Left ventricle myocardium inferior (tissue), 1 donor: ENCODE measurements at places on chromosomes 13 and 19. TPM values are rescaled to one million over a fixed set of nuclear protein-coding genes. Genes with fewer than 3 reads are reported as not detected.
A peak's percentile ranks its signal among the peaks of the same experiment; 100 is the strongest.

Gene PLIN5
- 73.5 TPM for total RNA-seq

Gene FCGBP
- total RNA-seq: 4.1 TPM

Gene WTIP
- 19.5 TPM for total RNA-seq

Gene ZNF506
- 10.0 TPM for total RNA-seq

Gene KLK2
- not detected for total RNA-seq

Gene ZNF730
- 0.22 TPM for total RNA-seq

Gene CDX2
- total RNA-seq: not detected

Gene LTBP4
- total RNA-seq: 260 TPM

Gene ZNF492
- 0.08 TPM for total RNA-seq

Gene RNF225
- not detected for total RNA-seq

DNA sequence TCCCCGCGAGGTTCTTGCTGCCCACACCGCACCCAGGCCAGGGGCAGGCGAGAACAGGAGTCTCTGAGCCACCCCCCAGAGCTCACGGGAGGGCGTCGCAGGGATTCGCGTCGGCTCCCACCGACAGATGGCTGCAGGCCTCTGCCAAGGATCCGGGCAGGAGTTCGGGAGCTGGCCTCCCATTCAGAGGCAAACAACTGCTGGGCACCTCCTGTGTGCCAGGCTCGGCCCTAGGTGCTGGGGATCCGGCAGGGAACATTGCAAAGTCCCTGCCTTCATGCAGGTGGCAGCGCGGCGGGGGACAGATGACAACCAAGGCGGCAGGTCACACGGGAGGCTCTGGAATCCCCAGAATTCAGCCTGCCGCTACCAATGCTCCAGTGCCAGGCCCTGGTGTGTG lies 25.3 kb downstream of the LRRC4B start:
- no peak for DNase-seq

DNA sequence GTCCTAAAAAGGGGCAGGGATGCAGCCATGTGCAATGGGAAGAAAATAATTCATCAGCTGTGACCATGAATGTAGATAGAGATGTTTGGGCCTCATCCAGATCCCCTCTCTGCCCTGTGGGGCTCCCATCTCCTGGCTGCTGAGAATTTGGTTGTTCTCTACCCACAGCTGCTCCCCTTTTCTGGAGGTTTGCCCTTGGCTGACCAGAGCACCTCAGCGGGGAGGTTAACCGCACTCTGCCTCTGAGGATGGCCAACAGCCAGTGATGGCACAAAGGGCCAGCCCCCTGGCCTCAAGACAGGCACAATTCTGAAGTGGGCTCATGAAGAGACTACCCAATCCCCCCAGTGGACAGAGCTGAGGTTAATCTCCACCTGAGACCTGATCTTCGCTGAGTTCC lies 61.5 kb upstream of the SERP2 start:
- DNase-seq: no peak

GRCh38 chr13:112635323-112635722 lies 47.4 kb upstream of the TUBGCP3 start:
- DNase-seq: no peak

DNA sequence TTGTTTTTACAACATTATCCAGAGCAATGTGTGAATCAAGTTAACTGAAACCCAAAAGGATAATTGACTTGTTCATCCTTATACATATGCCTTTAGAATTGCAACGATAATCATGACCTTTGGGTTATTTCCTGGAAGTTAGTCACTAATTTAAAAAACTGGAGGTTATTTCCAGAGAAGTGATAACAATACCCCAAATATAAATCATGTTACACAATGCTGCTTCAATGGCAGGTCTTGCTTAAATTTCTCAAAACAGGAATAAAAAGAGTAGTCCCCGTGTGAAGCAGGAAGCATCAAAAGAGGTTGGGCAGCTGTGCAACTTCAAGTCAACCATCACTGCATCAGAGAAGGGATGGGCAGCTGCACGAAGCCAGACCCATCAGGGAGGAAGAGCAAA lies 134.4 kb downstream of the EFNB2 start:
- no peak for DNase-seq

DNA sequence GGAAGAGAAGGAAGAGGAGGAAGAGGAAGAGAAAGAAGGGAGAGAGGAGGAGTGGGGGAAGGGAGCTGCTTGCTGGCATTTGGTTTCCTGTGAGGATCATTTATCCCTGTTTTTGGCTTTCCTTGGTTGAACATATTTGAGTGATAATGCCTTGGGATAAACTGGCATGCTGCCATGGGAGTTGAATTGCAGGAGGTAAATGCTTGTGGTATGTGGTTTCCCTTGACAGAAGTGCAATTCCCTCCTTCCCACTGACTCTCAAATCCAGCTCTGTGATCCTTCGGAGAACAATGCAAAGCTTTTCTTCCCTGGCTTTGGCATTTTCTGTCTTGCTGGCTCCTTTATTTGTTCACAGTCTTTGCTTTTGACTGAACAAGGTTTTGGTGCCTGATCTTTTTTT lies 27.2 kb upstream of the CBY2 start:
- no peak for DNase-seq

DNA sequence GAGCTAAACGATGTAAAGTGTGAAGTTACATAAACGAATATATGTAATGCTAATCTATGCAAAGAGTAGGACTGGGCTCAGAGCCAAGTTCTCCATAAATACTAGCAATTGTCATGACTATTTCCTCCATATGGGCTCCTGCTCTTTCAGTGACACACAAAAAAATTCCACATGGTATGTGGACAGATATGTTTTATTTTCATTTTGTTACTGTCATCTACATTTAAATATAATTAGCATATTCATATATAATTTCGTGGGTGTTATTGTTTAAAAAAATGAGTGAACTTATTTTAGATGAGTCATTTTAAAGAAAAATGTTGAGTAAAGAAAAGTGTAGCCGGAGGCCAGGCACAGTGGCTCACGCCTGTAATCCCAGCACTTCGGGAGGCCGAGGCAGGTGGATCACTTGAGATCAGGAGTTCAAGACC lies 5.0 kb upstream of the IGSF23 start:
- no peak for DNase-seq

DNA sequence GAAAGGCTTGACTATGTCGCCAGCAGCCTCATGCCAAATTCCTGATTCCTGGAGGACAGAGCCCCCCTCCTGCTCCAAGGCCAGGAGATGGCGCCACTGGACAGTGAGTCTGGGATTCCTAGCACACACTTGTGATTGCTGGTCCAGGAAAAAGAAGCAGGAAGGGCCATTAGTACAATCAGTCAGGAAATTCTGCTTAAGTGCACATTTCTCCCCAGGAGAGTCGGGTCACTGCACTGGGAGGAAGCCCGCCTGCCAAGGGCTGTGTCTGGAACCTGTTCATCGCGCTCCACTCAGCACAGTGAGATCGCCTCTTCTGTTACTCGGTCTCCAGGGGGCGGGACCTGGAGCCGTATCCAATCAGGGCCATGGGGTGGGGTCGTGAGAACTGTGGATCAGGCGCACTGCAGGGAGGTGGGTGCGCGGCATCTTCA lies 65.1 kb downstream of the ZNF823 start:
- DNase-seq: peak; percentile 66

GRCh38 chr19:49533551-49534488 lies 6.0 kb downstream of the RCN3 start:
- peak; percentile 81 for DNase-seq

- DNase-seq: no peak
Measured at GRCh38 chr19:15837221-15837731, 21.8 kb upstream of the OR10H1 start.

DNA sequence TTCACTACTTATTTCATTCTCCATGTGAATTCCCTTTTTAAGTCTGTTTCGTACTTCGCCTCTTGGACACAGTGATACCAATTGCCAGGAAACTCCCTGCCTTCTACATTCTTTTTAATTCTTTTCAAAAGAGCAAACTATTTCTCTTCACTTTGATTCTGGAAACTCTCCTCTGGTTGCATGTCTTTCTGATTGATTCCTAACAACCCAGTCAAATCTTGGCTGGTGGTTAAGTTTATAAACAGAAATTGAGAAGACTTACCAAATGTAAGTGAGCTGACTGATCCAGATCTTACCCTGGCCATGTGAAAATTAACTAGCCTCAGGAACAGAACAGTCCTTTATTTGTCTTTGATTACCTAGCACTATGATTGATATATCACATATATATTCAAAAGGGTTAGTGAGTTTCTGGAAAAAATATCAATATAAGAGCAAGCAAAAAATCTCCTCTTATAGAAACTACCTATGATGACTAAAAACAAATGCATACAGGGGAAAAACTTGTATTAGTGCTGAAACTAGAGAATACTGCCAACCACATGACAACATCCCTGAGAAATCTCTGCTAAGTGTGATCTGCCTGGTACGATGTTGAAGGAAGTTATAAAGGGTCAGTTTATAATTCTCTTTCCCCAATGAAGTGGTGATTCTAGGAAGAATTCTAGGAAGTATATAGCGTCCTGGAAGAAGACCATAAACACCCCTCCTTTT lies 152.6 kb upstream of the HTR2A start:
- DNase-seq: no peak

- no peak for DNase-seq
Measured at GRCh38 chr13:50864492-50864891, 21.0 kb upstream of the DLEU7 start.

- no peak for DNase-seq
Measured at GRCh38 chr19:7759156-7759555, 3.9 kb upstream of the CLEC4M start.

DNA sequence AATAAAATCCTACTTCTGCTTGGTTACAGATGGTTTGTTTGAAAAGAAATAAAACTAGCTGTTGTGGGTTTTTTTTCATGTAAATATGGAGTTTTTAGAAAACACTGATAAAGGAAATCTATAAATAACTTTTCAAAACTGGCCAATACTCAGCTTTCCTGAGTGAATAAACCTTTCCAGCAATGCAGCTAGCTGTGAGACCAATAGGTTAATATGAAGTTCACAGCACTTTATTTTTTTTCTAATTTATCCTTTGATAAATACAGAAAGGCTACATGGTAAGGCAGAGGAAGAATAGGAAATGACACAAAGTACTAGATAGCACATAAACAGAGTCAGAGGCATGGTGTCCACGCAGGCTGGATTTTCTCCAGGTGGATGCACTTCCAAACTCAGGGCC lies 154.0 kb downstream of the COG6 start:
- no peak for DNase-seq

- DNase-seq: no peak
Measured at GRCh38 chr19:30745476-30745985, 373.3 kb downstream of the ZNF536 start.

GRCh38 chr13:47865883-47866282 lies 135.2 kb downstream of the SUCLA2 start:
- no peak for DNase-seq

- DNase-seq: peak; percentile 95
Measured at GRCh38 chr19:40714441-40715299, 2.0 kb downstream of the COQ8B start.

GRCh38 chr19:1618157-1619093 lies 13.2 kb upstream of the UQCR11 start:
- DNase-seq: no peak

DNA sequence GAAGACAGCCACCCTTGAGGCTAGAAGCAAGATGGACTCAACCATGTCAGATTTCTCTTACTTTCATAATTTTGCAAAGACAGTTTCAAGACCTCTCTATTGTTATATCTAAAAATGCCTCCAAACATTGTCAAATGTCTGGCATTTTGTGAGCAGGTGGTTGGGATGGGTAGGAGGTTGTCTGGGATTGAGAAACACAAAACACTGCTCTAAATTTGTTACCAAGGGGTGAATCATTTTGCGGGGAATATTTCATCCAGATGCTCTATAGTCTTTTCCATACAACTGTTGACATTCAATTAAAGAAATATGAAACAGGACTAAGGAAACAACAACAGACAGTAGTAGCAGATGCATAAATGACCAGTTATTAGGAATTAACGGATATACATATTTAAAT lies 208.2 kb downstream of the ITGBL1 start:
- DNase-seq: no peak

DNA sequence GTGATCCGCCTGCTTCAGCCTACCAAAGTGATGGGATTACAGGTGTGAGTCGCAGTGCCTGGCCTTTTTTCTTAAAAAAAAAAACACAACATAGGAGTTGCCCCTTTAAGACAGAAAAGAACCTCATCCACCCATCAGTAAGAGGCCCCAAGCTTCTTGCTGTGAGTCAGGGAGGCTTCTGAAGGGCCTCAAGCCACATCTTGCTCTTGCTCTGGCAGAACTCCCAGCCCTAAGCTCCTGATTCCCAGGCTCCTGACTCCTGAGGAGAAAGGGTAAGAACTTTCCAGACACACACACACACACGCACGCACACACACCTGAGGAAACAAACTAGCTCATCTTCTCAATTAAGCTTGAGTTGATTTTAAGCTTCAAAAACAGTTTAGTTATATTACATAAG lies 6.9 kb downstream of the ETFB start:
- no peak for DNase-seq

GRCh38 chr19:37654629-37655300 lies 500 bp downstream of the ZFP30 start:
- DNase-seq: peak; percentile 13

- DNase-seq: no peak
Measured at GRCh38 chr19:44658069-44658733, 13.1 kb upstream of the CEACAM19 start.

DNA sequence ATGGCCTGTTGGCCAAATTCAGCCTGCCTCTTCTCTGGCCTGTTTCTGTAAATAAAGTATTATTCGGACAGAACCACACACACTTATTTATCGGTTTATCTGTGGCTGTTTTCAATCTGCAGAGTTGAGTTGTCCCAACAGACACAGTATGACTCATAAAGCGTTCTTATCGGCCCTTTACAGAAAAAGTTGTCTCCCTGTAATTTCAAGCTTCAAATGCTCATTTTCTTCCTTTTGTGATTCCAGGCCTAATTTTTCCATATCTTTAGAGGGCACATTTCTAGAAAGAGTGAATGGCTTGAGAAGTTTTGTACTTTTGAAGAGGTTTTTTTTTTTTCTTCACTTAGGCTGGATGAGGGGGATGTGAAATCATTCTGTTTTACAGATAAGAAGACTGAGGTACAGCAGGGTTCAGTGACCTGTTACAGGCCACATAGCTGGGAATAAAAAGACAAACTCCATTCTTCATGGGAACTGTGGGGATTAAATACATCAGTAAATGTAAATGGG lies 440.9 kb downstream of the TSHZ3 start:
- no peak for DNase-seq

DNA sequence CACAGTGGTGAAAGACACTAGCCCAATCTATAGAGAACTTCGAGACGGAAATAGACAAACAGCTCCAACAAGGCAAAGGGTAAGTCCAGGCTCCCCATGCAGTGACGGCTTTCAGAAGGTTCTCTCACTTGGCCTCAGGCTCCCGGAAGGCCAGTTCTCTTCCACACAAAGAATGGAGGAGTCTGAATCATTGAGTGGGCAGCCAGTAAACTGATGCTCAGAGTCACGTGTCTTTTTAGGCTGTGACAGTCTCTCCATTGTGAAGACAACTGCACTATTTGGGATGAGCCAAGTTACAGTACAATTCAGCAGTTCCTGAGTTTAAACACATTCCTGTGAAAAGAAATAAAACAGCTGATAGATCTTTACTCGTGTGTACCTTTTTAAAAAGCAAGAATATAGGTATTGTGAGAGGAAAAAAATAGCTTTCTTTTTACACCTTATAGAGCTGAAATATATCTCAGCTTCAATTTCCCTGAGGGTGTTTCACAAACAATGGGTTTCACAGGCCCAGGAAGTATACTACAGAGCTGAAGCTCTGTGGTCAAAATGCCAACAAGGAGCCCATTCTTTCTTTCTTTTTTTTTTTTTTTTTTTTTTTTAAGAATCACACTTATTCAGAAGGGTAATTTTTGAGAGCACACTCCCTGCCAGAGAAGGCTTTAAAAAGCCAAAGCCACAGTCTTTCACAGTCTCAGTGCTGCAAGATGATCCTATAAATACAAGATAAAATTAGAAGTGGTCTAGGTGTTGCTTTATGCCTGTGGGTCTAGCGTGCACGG lies 135.1 kb downstream of the FREM2 start:
- DNase-seq: no peak

- no peak for DNase-seq
Measured at GRCh38 chr19:10321874-10322835, 6.3 kb upstream of the FDX2 start.
